ENCODE measurements at places on chromosomes 5 and 9. TPM values are rescaled to one million over a fixed set of nuclear protein-coding genes. Genes with fewer than 3 reads are reported as not detected.
A peak's percentile ranks its signal among the peaks of the same experiment; 100 is the strongest.

The FRMD3 gene
- 0.60 TPM for total RNA-seq

The SUSD1 gene
- 4.9 TPM for total RNA-seq

The NIM1K gene
- not detected for total RNA-seq

The SPINK1 gene
- not detected for total RNA-seq

The OR1N2 gene
- total RNA-seq, result not detected

- no peak for ATAC-seq
Observed at GRCh38 chr5:1477341-1477740, 32.1 kb upstream of the SLC6A3 start.

- ATAC-seq, result peak; percentile 27
Observed at GRCh38 chr9:108746864-108747263, 108.9 kb downstream of the ACTL7B start.

GRCh38 chr5:68628082-68628814, 412.7 kb downstream of the PIK3R1 start:
- no peak for ATAC-seq

- peak; percentile 50 for ATAC-seq
Observed at GRCh38 chr5:76175051-76175666, 92.0 kb downstream of the SV2C start.

- no peak for ATAC-seq
Observed at GRCh38 chr5:88085462-88085861, 183.2 kb downstream of the TMEM161B start.

- ATAC-seq, result no peak
Observed at GRCh38 chr5:125148706-125149105, 402.3 kb upstream of the ZNF608 start.

DNA sequence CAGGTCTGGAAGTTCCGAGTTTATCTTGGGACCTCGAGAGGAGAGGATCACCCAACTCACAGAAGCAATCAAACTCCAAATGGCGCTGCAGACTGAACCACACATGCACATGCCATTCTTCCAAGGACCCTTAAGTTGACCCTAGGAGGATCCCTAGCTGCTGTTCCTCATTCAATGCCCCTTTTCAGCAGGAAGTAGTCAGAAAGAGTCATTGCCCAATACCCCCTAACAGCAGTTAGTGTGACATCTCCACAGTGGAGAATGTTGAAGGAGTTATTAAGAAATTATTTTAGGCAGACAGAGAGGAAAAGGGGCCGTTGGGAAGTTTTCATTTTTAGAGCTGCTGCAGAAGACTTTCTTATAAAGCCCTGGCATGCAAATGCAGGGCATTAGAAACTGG, 229.9 kb upstream of the DAB2 start:
- ATAC-seq, result no peak

DNA sequence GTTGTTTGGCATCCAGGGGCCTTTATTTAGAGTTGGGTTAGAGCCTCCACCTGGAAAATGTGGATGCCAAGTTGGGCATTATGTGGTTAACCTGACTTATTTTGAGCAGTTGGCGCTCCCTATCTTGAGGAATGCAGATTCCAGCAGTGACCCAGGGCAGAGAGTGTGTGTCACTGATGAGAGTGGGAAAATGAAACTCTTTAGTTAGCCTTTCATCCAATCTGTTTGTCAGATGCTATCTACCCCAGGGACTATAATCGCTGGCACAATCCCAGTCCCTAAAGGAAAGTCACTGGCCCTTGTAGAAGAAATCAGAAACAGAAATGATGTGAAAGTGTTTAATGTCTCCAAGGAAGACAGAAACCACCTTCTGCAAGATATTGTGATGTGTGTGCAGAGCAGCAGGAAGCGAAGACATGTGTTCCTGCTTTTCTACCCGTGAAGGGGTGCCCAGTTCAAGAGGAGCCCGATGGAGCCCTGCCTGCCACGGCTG, 10.2 kb upstream of the STING1 start:
- ATAC-seq, result no peak

DNA sequence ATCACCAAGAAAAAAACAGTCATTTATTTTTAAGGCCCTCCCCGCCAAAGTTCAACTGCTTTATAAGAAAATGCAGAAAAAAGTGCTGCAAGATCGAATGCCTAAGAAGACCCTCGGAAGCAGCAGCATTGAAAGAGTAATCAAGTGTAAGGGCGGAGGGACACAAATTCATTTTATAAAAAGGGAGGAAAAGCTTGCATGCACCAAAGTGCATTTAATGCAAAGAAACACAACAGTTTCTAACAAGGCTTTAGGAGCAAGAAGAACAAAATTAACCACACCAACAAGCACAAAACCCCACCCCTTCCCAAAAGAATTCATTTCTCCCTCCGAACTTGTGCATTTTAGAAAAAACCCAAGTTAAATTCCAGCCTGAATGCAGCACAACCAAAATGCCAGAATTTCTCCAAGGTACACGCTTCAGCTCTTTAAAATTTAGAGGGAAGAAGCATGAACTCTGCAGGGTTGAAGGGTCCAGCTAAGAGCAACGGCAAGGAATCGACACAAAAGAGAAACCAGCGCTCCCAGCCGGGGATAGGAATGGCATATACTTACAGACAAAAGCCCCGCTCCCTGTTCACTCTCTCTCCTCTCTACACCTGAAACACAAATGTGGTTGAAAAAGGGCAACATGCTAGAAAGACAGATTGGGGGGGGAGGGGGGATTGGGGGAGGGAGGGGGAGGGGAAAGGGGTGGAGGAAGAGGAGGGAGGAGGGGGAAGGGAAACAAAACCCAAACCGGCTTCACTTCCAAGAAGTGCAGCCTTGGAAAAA, at the start of gene NREP:
TSS of gene NREP (minus strand) at position 614 of the 774 bp plus-strand sequence. CDS start 1,422 bp downstream, outside the sequence.
- no peak for ATAC-seq

- no peak for ATAC-seq
Observed at GRCh38 chr5:72394688-72395087, 74.5 kb downstream of the PTCD2 start.

DNA sequence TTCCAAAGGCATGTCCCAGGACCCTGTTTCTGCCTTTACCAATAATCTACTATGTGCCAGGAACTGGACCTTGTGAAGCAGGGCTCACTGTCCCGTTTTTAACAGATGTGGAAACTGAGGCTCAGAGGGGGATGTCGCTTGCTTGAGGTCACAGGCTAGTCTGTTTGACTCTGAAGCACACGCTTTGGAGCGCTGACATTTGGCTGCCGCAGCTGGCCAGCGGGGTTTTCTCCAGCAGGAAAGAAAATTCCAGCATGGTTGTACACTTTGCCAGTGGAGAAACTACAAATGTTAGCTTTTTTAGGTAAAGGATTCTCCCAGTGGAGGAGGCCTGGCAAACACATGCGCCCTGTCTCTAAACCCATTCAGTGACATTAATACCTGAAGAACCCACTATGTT, 50.5 kb downstream of the SH3PXD2B start:
- no peak for ATAC-seq

DNA sequence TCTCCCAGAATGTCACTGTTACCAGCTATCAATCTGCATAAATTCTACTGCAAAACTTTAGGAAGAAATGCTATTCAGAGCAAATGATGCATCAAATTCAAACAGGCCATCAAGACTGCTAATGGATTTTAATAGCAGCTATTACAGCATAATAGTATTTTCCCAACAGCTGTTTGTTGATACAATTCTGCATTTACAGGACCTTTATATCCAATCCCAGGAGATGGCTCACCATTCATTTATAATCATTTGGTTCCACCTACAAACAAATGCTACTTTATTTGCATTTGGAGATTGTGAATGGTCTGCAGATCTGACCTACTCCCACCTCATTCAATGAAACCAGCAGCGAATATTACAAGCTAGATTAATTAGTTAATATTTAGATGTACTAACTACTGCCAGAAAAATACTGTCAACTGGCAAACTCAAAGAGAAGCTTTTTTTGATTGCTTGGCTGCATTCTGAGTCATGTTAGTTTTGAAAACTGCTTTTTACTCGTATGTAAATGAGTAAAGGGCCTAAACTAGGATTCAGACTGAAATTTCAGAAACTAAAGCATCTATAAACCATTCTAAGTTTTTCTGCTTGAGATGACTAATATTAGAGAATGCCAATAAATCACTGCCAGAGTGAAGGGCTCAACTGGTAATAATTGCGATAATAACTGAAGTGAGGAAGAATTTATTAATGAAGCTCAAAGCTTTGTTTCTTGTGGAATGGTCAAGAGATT, 7.1 kb upstream of the PCA3 start:
- no peak for ATAC-seq
